ENCODE measurements at places on chromosomes 4 and X.

- DNase-seq, result no peak
Measured at GRCh38 chr4:156767911-156768415, 203.6 kb downstream of the PDGFC start.

DNA sequence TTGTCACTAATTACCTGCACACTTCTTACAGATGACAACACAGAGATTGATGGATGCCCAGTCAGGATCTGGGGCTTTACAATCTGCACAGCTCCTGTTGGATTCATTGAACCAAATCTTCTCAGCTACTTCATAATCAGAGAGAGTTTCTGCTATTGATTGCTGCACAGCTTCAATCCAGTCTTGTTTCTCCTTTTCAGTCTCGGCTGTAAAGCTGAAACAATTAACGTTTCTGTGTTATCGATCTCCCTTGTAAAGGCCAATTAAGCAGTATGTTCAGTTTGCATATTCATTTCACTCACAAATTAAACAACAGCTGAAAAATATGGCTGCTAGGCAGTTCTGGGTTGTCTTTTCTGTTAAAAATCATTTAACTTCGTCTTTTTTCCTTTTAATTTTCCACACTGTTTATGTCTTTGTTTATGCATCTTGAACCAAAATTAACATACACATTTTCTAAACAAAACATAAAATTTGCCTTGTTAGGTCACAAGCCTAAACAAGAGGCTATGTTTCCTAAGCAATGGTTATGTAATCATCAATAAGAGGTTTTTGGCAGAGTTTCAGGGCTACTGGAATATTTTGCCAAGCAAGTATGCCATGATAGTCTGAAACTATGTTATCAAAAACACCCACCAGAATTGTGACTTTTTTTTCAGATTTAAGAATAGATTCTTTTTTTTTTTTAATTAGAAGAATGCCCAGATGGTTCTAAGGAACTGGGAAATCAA lies 79.2 kb downstream of the ARAP2 start:
- no peak for DNase-seq

DNA sequence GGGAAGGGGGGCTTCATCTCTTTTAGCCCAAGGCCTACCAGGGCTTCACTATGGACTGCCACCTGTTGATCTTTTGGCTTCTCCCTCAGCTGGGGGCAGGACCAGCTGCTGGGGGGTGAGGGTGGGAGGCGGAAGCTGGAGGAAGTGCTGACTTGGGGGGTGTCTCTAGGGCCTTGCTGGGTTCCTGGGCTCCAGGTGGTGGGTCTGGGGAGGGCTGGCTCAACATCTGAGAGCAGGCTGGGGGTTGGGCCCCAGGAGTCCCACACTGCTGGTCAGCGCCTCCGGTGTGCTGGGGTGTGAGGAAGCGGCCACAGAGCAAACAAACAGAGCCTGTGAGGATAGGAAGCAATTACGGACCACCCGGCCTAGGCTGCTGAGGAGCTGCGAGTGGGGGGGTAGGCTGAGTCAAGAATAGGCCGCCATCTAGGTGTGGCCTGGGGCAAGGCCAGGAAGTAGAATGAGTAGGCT lies 85.7 kb downstream of the EFNB1 start:
- DNase-seq, result no peak

DNA sequence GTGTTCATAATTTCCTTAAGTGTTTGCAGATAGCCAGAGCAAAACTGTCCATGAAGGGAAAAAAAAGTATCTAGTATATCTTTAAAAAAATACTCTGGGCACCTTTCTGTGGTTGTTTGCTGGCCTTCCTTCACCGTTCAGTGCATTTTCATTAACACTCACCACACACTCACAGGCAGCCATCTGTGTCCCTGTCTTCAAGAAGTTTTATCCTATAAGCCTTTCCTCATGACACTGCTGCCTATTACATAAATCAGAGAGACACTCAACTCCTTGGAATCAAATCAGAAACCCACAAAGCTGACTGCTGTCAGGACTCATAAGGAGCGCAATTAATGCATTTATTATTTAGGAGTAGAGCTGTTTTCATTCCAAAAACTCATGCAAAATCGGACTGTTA lies 1720.2 kb downstream of the PCDH7 start:
- no peak for DNase-seq

- DNase-seq, result no peak
Measured at GRCh38 chrX:1401611-1402430, 9.9 kb upstream of the SLC25A6 start.

DNA sequence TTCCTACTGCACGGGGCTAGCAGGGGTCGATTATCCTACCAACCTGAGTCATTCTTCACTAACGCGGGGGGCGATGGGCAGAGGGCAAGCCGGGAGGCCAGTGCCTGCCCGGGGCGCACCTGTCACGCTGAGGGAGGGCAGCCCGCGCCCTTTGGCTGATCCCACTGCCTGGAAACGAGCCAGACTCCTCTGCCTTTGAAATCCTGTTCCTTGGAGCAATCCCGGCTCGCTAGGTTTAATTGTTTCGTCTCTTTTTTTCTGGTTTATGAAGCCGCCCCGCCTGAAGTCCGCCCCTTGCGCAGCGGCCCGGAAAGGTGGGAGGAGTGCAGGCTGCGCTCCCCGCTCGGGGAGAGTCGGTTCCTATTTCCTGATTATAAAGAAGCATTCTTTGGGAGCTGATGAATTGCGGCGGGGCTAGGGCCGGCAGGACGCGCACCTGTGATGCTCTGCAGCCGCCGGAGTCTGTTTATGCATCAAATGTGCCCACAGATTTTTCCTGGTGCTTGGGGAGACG lies 484.2 kb downstream of the BCOR start:
- no peak for DNase-seq

DNA sequence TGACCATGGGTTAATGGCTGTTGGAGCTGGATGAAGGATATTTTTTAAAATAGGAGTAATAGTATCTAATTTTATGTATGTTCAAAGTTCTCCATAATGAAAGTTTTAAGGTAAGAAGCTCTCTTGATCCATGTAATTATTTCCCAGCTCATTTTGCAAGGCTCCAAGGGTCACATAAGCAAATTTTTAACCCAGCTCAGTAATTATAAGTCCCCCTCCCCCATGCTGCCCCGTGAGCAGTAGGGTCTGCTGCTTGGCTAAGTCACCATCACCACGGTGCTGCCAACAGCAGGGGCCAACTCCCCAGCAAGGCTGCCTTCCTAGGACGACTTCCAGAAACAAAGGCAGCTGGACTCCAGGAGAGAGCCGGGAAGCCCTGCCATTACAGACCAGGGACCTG lies 340.0 kb downstream of the FBXW7 start:
- DNase-seq, result no peak

DNA sequence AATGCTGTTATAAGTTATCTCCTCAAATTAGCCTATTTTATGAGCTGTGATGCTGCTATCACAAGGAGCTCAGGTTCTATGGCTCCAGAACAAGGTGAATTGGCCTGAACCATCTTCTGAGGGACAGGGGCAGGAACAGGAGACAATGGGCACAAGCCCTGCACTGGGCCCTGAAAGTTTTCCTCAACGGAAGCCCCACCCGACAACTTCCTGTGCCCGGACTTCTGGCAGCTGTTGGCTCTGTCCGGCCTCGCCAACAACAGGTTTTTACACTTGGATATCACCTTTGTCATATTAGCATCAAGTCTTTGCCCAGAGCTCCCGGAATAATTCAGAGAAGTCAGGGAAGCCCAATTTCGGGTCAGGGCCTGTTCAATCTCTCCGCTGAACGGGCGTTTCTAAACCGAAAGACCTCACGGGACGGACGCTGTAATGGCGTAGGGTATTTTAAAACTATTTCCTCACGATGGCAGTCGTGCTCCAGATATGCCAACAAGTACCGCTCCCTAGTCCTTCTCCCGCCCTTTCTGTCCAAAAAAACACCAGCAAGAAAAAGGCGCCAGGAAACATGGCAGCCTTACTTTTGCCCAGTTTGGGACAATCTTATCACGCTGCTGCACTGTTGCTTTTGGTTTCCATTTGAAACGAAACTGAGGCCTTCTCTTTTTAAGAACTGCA lies 201.0 kb upstream of the STK26 start:
- DNase-seq, result no peak

GRCh38 chr4:49032440-49033161 lies 46.5 kb downstream of the CWH43 start:
- DNase-seq, result no peak

DNA sequence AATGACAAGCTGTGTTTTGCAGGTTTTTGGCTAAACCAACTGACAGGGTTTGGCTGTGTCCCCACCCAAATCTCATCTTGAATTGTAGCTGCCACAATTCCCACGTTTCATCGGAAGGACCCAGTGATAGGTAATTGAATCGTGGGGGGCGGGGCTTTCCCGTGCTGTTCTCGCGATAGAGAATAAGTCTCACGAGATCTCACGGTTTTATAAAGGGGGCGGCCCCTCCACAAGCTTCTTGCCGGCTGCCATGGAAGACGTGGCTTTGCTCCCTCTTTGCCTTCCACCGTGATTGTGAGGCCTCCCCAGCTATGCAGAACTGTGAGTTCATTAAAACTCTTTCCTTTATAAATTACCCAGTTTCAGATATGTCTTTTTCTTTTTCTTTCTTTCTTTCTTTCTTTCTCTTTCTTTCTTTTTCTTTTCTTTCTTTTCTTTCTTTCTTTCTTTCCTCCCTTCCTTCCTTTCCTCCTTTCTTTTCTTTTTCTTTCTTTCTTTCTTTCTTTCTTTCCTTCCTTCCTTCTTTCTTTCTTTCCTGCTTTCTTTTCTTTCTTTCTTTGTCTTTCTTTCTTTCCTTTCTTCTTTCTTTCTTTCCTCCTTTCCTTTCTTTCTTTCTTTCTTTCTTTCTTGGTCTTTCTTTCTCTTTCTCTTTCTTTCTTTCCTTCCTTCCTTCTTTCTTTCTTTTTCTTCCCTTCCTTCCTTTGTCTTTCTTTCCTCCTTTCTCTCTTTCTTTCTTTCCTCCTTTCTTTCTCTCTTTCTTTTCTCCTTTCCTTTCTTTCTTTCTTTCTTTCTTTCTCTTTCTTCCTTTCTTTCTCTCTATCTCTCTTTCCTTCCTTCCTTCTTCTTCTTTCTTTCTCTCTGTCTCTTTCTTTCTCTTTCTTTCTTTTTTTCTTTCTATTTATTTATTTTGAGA lies 54.8 kb downstream of the SHOX start:
- no peak for DNase-seq

DNA sequence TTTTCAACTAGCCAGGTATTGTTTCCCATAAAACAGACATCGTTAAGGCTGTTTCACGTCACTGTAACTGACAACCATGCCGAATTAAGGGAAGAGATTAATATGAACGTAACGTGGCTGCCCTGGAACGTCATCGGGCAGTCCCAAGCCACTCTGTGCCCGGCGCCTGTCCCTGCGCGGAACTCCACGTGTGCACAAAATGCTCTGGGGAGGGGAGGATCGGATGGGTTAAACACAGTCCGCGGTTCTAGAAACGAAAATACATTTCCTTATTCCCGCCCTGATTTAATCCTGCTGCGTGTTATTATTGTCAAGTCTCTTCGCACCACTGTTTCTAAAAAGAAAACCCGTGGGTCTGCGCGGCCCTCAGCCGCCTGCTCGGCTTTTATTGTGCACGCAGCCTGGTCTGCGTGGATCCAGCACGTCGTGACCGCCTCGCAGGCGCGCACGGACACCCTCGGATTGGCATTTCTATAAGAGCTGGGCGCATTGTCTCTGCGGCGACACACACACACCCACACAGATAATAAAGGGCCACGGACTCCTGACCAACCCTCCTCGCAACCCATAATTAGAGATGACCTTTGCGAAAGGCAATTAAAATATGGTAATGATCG lies 69.6 kb upstream of the BCOR start:
- DNase-seq, result no peak

- DNase-seq, result no peak
Measured at GRCh38 chr4:74656596-74656995, 137.7 kb downstream of the BTC start.

- DNase-seq, result no peak
Measured at GRCh38 chrX:111507933-111508332, 3.5 kb upstream of the SERTM2 start.

DNA sequence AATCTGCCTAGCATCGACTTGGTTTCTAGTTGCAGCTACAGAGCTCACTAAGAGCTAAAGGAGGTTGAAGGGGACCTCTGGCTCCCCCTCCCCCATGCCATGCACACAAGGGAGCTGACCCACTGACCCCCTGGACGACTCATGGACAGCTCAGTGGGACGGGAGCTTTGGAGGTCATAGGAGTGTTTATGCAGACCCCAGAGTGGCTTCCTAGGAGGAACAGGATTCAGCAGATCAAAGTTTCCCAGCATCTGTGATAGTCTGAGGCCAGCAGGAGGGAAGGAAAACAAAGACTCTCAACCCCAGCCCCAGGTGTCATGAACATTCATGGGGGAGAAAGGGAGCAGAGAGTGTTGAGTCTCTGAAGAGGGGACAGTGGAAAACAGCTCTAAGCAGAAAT lies 104.4 kb downstream of the ARSF start:
- DNase-seq, result no peak

DNA sequence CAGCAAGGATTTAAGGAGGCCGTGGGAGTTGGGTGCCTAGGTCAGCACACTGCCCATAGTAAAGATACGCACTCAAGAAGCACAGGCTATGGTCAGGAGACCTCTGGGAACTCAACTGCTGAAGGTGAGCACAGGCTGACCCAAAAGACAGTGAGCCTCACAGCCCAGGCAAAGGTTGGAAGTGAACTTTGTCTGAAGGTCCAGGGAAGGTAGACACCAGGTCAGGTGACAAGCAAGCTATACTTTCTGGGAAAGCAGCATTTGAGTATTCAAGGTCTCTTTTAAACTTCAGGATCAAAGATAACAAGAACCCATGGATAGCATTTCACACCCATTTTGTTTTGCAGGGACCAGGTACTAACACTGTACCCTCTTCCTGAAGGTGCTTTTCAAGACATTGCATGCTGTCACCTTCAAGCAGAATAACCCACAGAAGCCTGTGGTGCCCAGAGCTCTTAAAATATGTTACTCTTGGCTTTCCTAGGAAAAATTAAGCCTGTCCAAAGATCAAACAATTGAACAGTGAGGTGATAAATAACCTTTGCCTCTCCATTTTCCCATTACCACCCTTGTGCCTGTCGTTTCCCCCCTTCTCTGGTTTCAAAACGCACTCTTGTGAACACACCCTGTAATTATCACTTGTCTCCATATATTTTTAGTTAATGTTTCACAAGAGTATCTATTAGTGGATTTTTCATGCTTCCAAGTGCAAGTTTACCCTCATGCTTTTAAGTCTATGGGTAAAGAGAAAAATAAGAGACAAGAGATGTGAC lies 3.4 kb upstream of the S100G start:
- DNase-seq, result no peak

- DNase-seq, result peak; percentile 7
Measured at GRCh38 chr4:77538574-77539157, 67.0 kb upstream of the CXCL13 start.

DNA sequence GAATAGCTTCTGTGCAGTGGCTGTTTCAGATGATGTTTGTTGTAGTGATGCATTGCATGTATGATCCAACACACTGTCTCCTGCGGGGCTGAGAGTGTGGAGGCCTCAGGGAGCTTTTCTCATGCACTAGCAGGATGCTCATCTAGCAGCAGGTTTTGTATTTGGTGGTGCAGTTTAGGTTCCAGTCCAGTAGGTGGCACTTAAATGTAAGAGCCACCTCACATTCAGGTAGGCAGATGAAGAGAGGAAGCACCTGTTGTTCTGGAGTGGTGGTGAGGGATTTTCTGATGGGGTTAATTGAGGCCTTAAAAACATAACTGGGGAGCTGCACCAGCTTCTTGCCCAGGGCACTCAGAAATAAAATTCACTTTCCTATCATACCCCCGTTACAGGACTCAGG lies 300.9 kb downstream of the SPIN4 start:
- DNase-seq, result no peak

All from HFF-Myc (cell line).